ENCODE measurements at places on chromosomes 7 and 10.

GRCh38 chr7:105126436-105126975, 112.5 kb downstream of the KMT2E start:
- no peak for DNase-seq

DNA sequence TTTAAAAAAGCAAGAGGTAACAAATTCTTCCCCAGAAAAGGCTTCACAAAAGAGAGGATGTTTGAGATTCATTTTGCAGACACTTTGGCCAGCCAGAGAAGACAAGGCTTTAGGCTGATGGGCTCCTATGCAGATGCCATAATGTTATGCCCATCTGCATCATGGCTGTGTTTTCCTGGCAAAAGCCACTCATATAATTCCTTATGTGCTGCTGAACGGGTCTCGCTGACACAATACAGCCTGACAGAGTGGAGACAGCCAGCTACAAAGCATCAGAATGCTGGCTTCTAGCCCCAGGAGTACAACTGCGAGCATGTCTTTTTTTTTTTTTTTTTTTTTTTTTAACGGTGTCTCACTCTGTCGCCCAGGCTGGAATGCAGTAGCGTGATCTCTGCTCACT, 1157.4 kb upstream of the AUTS2 start:
- DNase-seq, result no peak

GRCh38 chr7:46156086-46156485, 235.0 kb upstream of the IGFBP3 start:
- no peak for DNase-seq

DNA sequence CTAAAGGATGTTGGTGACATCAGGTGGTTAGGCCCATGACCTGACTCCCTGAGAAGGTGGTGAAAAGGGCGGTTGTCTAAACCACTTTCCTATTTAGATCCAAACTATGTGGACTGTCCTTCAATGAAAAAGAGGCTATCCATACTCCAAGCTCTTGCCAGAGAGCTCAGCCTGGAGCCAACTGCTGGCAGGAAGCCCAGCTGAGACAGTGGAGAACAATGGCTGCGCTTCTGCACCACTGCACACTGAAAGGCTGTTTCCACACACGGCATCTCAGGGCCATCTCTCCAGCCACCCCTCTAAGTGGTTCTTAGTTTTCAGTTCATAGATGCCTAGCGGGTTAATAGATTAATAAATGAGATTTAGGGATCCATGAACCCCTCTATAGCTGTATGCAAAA, 488.8 kb upstream of the ZMIZ1 start:
- no peak for DNase-seq

GRCh38 chr10:22712211-22712955, 2.0 kb downstream of the PIP4K2A start:
- no peak for DNase-seq

- DNase-seq, result no peak
Measured at GRCh38 chr7:88589927-88590326, 169.6 kb upstream of the ZNF804B start.

GRCh38 chr10:91196268-91197048, 24.0 kb upstream of the PCGF5 start:
- DNase-seq, result no peak
